NCI-H82 (cell line): ENCODE measurements at places on chromosomes 6 and 20.

DNA sequence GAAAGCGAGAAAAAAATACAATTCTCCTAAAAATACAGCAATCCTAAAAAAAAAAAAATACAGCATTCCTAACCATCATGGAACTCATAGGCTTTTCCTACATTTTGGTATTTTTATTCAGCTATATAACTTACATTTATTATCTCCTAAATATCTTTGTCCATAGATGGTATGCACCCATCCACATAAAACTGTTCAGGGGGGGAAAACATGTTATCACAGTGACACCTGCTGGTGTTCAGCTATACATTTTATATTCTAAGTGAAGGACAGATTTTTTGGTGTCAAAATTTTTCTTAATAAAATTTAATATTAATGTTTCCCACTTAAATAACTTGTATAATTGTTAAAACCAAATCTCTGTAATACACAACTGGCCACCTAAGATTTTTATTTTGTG is 58.0 kb downstream of the BLOC1S5 start:
- DNase-seq: peak; percentile 55

- DNase-seq: peak; percentile 37
Measured at GRCh38 chr6:34047913-34048867, 97.7 kb downstream of the GRM4 start.

DNA sequence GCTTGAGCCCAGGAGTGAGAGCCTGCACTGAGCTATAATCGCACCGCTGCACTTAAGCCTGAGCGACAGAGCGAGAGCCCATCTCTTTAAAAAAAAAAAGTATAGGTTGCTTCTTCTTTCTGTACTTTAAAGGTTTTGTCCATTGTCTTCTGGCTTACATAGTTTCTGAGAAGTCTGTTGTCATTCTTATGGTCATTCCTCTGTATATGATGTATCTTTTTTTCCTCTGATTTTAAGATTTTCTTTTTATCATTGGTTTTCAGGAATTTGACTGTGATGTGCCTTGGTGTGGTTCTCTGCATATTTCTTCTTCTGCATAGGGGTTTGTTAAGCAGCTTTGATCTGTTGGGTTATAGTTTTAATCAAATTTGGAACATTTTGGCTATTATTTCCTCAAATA is 29.1 kb downstream of the QRSL1 start:
- DNase-seq: no peak

DNA sequence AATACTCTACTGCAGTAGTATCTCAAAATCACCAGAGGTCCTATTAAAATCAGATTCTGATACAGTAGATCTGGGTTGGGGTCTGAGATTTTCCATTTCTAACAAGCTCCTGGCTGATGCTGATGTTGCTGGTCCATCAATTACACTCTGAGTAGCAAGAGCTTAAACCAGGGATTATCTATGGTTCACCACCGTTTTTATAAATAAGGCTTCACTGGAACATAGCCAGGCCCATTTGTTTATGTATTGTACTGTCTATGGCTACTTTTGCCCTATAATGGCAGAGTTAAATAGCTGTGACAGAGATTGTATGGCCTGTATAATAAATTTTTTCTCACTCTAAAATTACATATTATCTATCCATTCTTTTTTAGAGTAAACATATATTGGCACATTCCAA is 53.0 kb downstream of the NUDT3 start:
- DNase-seq: peak; percentile 57

GRCh38 chr6:92779746-92780145 is 639.6 kb downstream of the EPHA7 start:
- DNase-seq: peak; percentile 50

- no peak for DNase-seq
Measured at GRCh38 chr20:11551479-11551878, 366.2 kb upstream of the BTBD3 start.
